Stimulated activated CD4-positive, alpha-beta T cell treated with anti-CD3 and anti-CD28 coated beads, Interleukin-1b, Interleukin-23, amount 100 ng/mL, for 1 hour (primary cell): ENCODE measurements at places on chromosomes 4 and X.

DNA sequence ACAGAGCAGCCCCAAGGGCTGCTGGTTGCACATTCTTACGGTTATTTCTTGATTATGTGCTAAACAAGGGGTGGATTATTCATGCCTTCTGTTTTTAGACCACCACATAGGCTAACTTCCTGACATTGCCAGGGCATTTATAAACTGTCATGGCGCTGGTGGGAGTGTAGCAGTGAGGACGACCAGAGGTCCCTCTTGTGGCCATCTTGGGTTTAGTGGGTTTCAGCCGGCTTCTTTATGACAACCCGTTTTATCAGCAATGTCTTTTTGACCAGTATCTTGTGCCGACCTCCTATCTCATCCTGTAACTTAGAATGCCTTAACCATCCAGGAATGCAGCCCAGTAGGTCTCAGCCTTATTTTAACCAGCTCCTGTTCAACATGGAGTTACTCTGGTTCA, 212.4 kb upstream of the GRID2 start:
- no peak for DNase-seq

- DNase-seq: no peak
These were observed 47.7 kb downstream of the SPRY1 start for GRCh38 chr4:123444290-123444731.

- DNase-seq: no peak
These were observed 386.8 kb downstream of the RAPGEF2 start for GRCh38 chr4:159489646-159490045.

GRCh38 chr4:110134269-110134869, 64.0 kb downstream of the ELOVL6 start:
- DNase-seq: no peak

GRCh38 chr4:1051472-1051871, 40.0 kb downstream of the FGFRL1 start:
- DNase-seq: no peak

DNA sequence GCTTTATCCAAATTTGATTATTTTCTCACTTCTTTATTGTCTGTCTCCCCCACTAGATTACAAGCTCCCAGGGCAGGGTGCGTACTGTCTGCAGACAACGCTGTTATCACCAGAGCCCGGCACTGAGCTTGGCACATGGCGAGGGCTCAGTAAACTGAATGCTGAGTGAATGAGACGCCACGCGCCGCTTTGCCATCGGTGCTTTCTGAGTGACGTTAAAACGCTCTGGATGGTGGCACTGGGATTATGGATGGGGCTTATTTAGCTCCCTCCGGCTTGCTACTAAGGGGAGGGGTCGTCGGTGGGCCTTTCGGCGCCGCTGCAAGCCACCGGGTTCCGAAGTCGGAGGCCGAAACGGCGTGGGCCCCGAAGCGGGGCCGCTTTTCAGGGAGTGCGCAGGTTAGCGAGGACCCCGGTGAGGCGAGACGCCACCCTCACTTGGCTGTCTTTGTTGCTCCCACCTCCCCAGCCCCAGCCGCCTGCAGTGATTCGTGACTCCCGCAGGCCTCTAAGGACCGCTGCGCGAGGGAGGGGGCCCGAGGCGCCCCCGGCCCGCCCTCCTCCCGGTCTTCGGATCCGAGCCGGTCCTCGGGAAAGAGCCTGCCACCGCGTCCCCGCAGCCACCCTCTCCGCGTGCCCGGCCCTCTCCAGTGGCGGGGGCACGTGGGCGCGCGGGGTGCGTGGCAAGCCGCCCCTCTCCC, 569 bp upstream of the FHL1 start:
- no peak for DNase-seq

GRCh38 chr4:3497523-3498389, 34.5 kb downstream of the LRPAP1 start:
- DNase-seq: no peak

GRCh38 chrX:54357414-54358377, at the start of gene WNK3:
WNK3 (minus strand) TSS chrX:54358046.
- DNase-seq: no peak

- no peak for DNase-seq
These were observed 216.8 kb upstream of the FAT1 start for GRCh38 chr4:186940476-186940875.

DNA sequence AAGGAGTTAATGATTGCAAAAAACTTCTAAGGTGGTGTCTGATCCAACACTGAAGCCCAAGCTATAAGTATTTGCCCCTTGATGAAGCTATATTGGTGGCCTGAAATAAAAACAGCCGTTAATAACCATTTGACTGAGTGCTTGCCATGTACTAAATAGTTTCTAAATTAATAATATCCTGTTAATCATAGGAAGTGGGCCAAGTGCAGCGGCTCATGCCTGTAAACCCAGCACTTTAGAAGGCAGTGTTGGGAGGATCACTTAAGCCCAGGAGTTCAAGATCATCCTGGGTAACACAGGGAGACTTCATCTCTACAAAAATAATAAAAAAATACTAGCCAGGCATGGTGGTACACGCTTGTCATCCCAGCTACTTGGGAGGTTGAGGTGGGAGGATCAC, 8.3 kb downstream of the NDP start:
- DNase-seq: no peak

DNA sequence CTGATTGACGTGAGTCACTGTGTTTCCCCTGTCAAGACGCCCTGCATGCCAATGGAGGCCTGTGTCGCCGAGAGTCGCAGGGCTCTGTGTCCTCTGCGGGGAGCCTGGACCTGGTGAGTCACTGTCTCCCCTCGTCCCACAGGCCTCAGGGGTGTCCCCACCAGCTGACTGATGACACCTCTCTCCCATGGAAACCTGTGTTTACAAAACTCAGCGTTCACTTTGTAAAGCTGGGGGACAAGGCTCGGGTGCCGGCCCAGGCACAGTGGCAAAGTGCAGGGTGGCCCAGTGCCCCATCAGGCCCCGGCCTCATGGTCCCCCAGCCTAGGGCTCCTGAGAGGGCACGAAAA, 21.2 kb upstream of the HGFAC start:
- DNase-seq: no peak

GRCh38 chr4:75158451-75158850, 225.5 kb downstream of the PARM1 start:
- no peak for DNase-seq
